Right kidney (tissue), 9 donors: ENCODE measurements at places on chromosomes 3 and 15.
A peak's percentile ranks its signal among the peaks of the same experiment; 100 is the strongest.

- no peak for DNase-seq
Observed at GRCh38 chr15:39127925-39128617, 452.8 kb upstream of the THBS1 start.

- DNase-seq: no peak
Observed at GRCh38 chr3:1907911-1908310, 190.8 kb upstream of the CNTN4 start.

- DNase-seq: peak; percentile 84
Observed at GRCh38 chr3:10010878-10011465, 15.3 kb upstream of the FANCD2 start.

- DNase-seq: no peak
Observed at GRCh38 chr3:38147421-38147820, 9.0 kb downstream of the MYD88 start.

DNA sequence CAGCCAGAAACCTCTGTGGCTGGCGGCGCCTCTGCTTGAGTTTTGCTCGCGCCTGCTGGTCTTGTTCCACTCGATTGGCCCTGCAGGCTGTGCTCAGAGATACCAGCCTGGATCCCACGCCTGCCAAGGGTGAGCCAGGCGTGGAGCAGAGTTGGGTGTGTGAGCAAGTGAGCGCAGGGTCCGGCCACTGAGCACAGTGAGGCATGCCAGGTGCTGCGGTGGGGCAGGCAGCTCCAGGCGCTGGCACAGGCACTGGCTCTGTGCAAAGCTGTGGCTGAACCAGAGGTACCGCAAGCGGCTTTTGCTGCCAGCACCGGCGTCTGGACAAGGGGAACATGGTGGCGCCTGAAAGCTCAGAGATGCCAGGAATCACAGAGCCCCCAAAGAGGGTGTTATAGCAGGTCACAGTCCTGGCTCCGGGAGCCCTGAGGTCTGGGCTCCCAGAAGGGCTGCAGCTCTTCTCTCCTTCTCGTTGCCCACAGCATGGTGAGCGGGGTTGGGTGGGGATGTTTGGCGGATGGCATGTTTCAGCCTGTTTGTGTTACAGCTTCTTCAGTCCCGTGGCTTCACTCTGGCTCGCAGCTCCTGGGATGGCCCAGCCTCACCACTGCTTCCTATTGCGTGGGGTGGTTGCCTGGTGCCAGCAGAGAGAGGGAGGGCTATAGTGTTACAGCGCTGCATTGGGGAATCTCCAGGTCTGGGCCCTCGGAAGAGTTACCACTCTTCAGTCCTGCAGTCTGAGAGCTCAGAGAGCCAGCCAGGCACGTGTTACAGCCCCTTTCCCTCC is 73.9 kb downstream of the NR1D2 start:
- DNase-seq: no peak

GRCh38 chr3:152771120-152771519 is 63.8 kb upstream of the P2RY1 start:
- DNase-seq: no peak

DNA sequence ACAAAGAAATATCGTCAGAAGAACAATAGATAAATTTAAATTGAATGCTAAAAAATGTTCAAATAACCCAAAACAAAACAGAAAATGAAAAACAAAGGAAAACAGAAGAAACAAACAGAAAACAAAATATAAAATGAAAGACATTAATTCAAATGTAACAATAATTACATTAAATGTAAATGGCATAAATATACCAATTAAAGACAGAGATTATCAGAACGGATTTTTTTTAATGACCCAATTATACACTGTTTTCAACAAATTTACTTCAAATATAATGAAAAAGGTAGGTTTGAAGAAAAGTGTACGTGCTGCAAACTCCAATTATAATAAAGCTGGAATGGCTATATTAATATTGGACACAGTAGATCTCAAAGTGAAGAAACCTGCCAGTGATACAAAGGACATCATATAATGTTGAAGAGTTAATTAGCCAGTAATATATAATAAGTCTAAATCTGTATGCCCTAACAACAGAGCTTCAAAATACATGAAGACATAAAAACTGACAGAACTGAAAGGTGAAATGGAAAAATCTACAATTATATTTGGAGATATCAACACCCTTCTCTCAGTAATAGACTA is 193.8 kb downstream of the ZBTB20 start:
- DNase-seq: no peak

DNA sequence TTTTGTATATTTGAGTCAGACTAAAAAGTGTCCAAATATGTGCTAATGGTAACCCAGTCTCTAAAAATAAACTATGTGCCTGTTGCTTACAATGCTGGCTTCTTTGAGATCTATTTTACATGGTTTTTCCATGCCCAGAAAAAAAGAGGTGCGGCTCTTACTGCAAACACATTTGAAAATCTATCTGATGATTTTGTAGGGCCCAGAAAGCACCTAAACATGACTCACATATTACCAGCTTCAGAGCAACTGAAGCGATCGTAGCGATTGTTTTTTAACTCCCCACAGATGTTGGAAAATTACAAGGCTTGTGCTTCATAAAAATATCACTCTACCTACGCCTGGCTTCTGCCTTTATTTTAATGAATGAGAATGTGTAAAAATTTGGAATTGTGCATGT is 53.5 kb downstream of the SUCNR1 start:
- no peak for DNase-seq

DNA sequence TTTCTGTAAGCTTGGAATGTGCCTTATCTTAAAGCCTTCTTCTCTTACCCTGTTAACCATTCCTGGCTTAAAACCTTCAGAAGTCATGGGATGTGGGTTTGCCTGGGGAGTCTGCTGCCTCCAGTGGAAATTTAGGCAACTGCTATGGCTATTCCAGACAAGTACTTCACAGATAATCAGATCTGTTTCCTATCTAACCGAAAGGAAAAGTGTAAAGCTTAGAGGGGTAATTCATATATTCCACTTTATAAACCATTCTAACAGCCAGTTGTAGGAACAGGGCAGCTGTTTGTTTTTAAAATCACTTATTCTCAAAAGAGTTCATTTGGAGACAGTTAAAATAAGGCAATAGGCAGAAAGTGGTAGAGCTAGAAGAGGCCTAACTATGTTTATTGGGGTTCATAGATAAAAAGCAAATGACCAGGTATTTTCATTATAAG is 219.9 kb downstream of the TCF12 start:
- no peak for DNase-seq
